H1 (cell line): ENCODE measurements at places on chromosomes 16 and 17.
A peak's percentile ranks its signal among the peaks of the same experiment; 100 is the strongest.

DNA sequence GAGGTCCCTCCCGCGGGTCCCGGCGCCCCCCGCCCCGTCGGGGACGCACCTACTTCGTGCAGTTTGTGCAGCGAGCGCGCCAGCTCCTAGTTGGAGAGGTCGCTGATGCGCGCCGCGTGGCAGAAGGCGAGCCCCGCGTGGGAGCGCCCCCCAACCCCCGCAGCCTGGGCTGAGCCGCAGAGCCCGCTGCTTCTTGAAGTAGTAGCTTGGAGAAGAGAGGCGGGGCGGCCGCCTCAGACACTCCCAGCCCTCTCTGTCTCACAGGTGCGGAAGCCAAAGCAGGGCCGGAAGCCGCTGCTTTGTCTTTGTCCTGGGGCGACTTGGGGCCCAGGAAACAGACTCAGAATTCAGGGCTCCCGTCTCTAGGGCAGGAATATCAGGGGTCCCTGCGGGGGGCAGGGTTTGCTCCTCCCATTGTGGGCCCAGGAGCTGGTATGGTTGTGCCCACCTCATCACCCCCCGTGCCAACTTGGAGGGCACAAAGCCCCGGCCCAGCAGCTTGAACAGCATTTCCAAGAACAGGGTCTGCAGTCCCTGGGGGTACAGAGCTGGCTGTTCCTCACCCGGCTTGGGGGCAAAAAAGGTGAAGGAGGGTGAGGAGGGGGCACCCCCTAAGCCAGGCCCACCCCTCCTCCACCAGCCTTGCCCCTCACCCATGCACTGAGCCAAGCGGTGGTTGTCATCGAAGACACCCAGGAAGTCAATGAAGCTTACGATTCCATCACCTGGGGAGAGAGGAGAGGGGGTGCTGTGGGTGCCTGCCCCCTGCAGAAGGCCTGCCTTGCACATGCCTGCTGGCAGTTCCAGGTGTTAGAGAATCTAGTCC is 13.5 kb downstream of the SPATA32 start:
- H3K36me3 ChIP-seq: no peaks in the 10 kb centered on the region
- H3K4me3 ChIP-seq: peak overlapping the region; percentile 53
- H3K27me3 ChIP-seq: no peaks in the 10 kb centered on the region
- peaks cover 11% of the 10 kb centered on the region for H3K4me1 ChIP-seq
- H3K27ac ChIP-seq: peak overlapping the region; percentile 71

DNA sequence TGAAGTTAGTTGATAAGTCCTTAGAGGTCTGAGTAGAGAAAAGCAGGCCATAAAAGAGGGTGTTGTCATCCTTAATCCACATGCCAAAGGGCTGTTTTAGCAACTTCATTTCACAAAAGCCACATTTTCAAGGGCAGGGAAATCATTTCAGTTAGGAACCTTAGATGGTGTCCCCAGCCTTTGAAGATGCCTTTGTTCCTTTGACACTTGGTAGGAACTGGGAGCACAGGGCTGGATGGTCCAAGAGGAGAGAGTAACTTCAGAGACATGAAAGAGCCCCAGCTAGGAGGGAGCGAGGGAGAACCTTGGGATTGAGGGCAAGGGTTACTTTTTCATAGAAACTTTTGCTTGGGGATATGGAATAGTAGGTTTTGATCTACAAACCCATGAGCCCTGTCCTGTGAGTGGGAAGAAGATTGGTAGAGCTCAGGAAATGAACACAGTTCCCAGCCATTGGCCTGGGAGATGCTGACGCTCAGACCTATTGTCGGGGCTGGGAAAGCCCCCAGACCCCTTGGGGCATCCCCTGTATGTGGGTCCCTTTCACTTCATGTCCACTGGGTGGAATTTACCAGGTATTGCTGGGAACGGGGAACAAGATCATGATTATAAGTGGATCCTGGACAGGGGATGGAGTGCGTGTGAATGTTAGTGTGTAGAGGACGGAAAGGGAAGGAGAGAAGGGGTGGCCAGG is 18.9 kb downstream of the MSI2 start:
- no peak overlapping the region for H3K4me3 ChIP-seq
- H3K4me1 ChIP-seq: peaks cover 6% of the 10 kb centered on the region; the same call in 1 of the 2 replicates
- no peak overlapping the region for H3K27ac ChIP-seq
- no peak for DNase-seq
- H3K27me3 ChIP-seq: no peaks in the 10 kb centered on the region

GRCh38 chr16:27665881-27666280 is 115.9 kb downstream of the KATNIP start:
- H3K27ac ChIP-seq: no peak overlapping the region
- H3K4me3 ChIP-seq: no peak overlapping the region
- no peaks in the 10 kb centered on the region for H3K27me3 ChIP-seq
- no peaks in the 10 kb centered on the region for H3K36me3 ChIP-seq
- no peaks in the 10 kb centered on the region; the same call in 1 of the 2 replicates for H3K4me1 ChIP-seq
- no peak for DNase-seq

DNA sequence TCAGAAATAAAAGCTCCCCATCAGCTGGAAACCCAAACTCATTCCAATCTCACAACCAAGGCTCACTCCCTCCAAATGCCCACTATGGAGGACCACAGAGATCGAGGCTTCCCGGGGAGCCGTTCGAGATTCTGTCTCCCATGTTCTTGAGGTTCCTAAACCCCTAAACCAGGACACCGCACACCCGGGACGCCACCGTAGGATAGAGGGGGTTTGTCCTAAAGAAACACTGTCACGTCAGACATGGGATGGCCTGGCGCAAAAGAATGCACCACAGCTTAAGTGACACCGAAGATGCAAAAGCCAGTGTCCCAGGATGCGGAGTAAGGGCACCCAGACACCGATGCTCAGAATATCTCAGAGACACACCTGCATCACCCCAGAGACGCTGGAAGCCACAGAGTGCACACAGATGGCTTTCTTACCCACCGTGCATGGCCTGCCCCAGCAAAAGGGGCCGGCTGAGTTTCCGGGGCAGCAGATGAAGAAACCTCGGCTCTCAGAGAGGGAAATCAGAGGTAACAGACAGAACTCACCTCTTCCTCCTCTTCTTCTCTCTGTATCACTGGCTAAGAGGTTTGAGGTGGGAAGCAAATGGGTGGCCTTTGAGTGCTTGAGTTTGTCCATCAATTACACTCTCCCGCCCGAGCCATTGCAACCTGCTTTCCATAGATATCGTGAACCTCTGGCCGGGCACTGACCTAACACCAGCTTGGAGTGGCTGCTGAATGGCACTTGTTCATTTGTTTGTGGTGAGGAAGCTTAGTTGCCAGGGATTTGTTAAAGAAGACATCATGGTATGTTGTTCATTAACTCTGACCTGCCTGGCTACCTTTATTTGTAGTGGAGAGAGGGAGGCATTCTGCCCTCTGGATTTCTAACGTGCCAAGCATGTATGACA is 65.1 kb upstream of the TNRC6C start:
- no peak for DNase-seq
- no peaks in the 10 kb centered on the region for H3K4me1 ChIP-seq
- peaks cover under 1% of the 10 kb centered on the region; the same call in 1 of the 2 replicates for H3K27me3 ChIP-seq
- no peak overlapping the region for H3K27ac ChIP-seq

GRCh38 chr16:72722552-72722951 is 325.4 kb downstream of the ZFHX3 start:
- no peaks in the 10 kb centered on the region for H3K36me3 ChIP-seq
- H3K4me1 ChIP-seq: no peaks in the 10 kb centered on the region; the same call in none of the 2 replicates
- no peaks in the 10 kb centered on the region for H3K27me3 ChIP-seq
- peak overlapping the region; percentile 38; the same call in 1 of the 2 replicates for H3K4me3 ChIP-seq
- no peak overlapping the region for H3K27ac ChIP-seq

GRCh38 chr16:88746506-88746905 is 38.5 kb downstream of the PIEZO1 start:
- no peak overlapping the region for H3K4me3 ChIP-seq
- no peaks in the 10 kb centered on the region for H3K27me3 ChIP-seq

GRCh38 chr17:32564325-32564724 is 77.5 kb downstream of the CDK5R1 start:
- DNase-seq: no peak
- H3K27ac ChIP-seq: no peak overlapping the region
- H3K4me3 ChIP-seq: no peak overlapping the region
- no peaks in the 10 kb centered on the region for H3K36me3 ChIP-seq

DNA sequence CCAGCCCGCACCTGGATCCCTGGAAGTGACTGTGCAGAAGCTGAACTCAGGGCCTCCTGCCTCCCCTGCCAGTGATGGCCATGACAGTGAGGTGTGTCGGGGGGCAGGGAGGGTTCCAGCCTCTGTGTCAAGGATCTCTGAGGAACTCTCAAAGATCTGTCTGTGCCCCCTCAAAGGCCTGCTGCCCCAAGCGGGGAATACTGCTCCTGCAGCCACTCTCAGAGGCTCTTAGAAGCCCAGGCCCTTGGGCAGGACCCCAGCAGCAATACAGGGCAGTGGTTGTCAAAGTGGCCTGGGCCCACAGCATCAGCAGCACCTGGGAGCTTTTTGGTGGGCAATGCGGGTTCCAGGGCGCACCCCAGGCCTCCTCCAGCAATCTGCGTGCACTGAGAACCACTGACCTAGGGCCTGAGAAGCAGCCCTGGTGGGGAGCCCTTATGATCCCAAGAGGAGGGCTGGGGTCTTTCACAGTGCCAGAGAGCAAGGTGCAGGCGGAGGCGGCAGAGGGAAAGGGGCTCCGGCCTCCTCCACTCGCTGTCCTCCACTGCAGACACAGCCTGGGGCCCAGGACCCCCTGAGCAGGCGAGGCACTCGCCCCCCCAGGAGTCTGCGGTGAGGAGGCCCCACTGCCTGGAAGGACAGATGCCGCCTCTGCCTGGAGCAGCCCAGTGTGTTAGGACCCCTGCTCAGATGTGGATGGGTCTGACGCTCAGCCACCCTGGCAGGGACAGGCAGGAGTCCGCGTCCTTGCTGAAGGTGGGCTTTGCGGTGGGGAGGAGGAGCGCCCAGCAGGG is 42.1 kb downstream of the ENGASE start:
- H3K4me1 ChIP-seq: peaks cover 3% of the 10 kb centered on the region; the same call in 1 of the 2 replicates
- DNase-seq: no peak
- H3K27me3 ChIP-seq: no peaks in the 10 kb centered on the region
- no peak overlapping the region for H3K4me3 ChIP-seq
- H3K27ac ChIP-seq: no peak overlapping the region

DNA sequence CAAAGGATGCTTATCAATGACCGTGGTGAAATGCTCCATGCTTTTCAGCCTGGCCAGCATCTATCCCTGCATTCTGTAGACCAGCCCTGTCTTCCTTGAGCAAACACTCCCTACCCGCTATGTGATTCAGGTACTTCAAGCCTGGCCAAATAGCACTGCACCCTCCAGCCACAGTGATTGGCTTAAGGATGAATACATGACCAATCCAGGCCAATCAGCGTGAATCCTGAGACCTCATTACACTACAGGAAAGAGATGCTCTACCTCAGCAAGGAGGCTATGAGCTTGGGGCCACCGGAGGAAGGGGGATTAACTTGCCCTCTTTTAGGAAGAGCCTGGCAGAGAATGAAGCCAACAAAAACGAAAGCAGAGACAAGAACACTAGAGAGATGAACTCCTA is 162.5 kb downstream of the ZNF423 start:
- H3K4me3 ChIP-seq: no peak overlapping the region
- H3K27ac ChIP-seq: no peak overlapping the region
- no peak for DNase-seq
- no peaks in the 10 kb centered on the region; the same call in 1 of the 2 replicates for H3K36me3 ChIP-seq

- no peaks in the 10 kb centered on the region for H3K36me3 ChIP-seq
- H3K4me3 ChIP-seq: no peak overlapping the region
- no peaks in the 10 kb centered on the region for H3K4me1 ChIP-seq
- no peaks in the 10 kb centered on the region for H3K27me3 ChIP-seq
- no peak for DNase-seq
Observed at GRCh38 chr16:58449306-58449705, 50.6 kb upstream of the NDRG4 start.

- no peak within 1 kb of the TSS for H3K27ac ChIP-seq
- H3K36me3 ChIP-seq: no peaks in the 10 kb centered on the region; the same call in 1 of the 2 replicates
- DNase-seq: no peak
- H3K4me3 ChIP-seq: peak within 1 kb of the TSS; percentile 60
Observed at GRCh38 chr17:76074390-76075363, at the start of gene GALR2. GALR2 (plus strand) TSS chr17:76074781; CDS start chr17:76074884, 103 bp downstream.

GRCh38 chr17:16818821-16819683 is 129.0 kb downstream of the CCDC144A start:
- H3K27ac ChIP-seq: no peak overlapping the region
- H3K4me3 ChIP-seq: no peak overlapping the region
- no peaks in the 10 kb centered on the region for H3K36me3 ChIP-seq

DNA sequence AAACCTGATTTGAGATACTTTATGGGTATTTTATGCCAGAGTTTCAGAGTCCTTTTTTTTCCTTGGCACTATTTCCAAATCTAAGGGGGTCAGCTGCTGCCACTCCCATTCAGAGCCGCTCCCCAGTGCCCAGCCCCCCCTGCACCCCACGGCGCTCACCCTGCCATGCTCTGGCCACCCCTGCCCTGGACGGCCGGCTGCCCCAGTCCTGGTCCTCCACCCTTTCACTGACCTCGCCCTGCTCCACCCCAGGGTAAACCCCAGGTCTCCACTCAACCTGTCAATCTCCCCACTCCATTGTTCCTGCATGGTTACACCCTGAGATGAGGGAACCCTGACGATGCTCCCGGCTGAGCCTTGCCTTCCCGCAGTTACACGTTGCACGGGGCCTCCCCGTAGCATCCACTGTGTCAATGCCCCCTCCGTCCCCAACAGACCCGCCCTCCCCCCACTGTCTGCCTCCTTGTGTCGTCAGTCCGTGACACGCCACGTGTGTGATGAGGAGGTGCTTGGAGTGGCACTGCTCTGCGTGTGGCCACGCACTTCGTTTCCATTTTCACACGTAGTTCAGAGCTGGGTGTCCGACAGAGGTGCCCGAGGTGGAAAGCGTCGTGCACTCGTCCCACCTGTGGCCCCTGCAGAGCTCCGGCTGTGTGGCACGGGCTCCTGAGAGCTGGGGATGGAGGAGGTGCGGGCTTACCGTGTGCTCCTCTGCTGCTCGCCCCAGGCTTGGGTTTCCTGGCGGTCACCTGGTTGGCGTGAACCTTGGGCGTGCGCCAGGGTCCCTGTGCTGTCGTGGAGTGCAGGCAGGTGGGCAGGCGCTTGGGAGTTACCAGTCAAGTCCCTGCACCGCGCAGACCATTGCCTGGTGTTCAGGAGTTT is 116.5 kb downstream of the BANP start:
- no peak overlapping the region for H3K4me3 ChIP-seq
- 0 out of 2 replicates have a peak, but pooled peaks cover 6% of the 10 kb centered on the region for H3K36me3 ChIP-seq
- DNase-seq: no peak
- H3K4me1 ChIP-seq: no peaks in the 10 kb centered on the region
- H3K27ac ChIP-seq: peak overlapping the region; percentile 29
- no peaks in the 10 kb centered on the region for H3K27me3 ChIP-seq

GRCh38 chr17:53135969-53136368 is 686.8 kb upstream of the KIF2B start:
- H3K27ac ChIP-seq: no peak overlapping the region
- no peaks in the 10 kb centered on the region for H3K36me3 ChIP-seq
- H3K4me1 ChIP-seq: no peaks in the 10 kb centered on the region
- no peaks in the 10 kb centered on the region for H3K27me3 ChIP-seq

- H3K4me1 ChIP-seq: no peaks in the 10 kb centered on the region
- no peaks in the 10 kb centered on the region for H3K27me3 ChIP-seq
- peaks cover 8% of the 10 kb centered on the region; the same call in 1 of the 2 replicates for H3K36me3 ChIP-seq
- H3K4me3 ChIP-seq: no peak overlapping the region
- H3K27ac ChIP-seq: no peak overlapping the region; the same call in 1 of the 2 replicates
- no peak for DNase-seq
Observed at GRCh38 chr16:75306099-75306762, 54.8 kb upstream of the BCAR1 start.

- no peaks in the 10 kb centered on the region for H3K27me3 ChIP-seq
- H3K27ac ChIP-seq: no peak overlapping the region
- no peaks in the 10 kb centered on the region for H3K36me3 ChIP-seq
- H3K4me3 ChIP-seq: no peak overlapping the region
- no peaks in the 10 kb centered on the region for H3K4me1 ChIP-seq
Observed at GRCh38 chr17:13413001-13413400, 188.7 kb downstream of the HS3ST3A1 start.
